ENCODE measurements at places on chromosomes 7 and 10.

GRCh38 chr7:35418716-35419390 lies 165.0 kb upstream of the TBX20 start:
- no peak for DNase-seq

- no peak for DNase-seq
Measured at GRCh38 chr10:75407224-75407712, 5.7 kb upstream of the ZNF503 start.

DNA sequence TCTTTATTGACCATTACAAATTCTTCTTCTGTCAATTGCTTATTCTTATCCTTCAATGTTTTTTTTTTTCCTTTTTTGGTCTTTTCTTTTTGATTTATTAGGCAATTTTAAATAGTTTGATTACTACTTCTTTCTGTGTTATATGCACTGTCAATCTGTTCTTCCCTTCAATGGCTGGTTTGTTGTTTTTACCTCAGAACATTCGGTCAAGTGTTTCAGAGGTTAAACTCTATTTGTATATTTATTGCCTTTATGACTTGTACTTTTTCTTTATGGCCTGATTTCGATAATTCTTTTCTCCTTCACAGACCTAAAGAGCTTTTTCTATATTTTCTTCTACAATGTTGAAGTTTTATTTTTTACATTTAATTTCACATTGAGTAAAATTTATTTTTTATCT lies 171.5 kb upstream of the AKR1E2 start:
- no peak for DNase-seq

GRCh38 chr7:157138424-157139110 lies at the start of gene UBE3C:
Gene UBE3C, plus strand, starts transcription at chr7:157138926. Its CDS starts 347 bp downstream, at chr7:157139273.
- peak; percentile 76 for DNase-seq

GRCh38 chr10:19958787-19959186 lies 142.6 kb downstream of the PLXDC2 start:
- DNase-seq: no peak

DNA sequence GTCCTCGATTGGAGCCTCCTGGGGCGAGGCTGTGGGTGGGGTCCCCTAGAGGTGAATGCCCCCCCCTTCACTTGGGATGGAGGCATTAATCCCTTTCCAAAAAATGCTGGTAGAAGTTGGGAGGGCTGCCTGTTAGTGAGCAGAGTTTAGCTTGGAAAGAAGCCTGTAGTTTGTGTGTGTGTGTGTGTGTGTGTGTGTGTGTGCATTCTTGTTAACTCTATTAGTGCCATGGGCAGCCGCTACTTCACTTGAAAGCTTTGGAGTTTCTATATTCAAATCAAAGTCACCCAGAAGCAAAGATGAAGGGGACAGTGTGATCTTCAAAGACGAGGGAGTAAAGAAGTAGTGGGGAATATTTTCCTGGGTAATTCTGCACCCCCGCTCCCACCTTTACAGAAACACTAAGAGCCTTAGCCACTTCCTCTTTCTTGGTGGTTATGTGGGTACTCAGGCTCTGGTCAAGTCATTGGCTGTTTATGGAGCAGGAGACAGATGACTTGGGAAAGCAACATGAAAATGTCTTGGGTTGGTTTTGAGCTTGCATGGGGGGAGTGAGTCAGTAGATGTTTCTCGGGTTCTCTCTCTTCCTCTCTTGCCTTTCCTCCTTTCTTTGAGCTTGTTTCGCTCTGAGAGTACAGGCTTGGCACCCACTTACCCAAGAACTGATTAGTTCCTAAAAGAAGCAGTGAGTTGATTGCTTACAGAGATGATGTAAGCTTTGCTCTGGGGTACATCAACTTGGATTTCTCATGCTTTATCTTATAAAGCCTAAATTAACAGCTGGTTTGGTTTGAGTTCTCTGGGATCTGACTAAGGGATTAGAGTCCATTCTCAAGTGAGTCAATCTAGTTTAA lies 35.9 kb downstream of the TCF7L2 start:
- no peak for DNase-seq

- DNase-seq: no peak
Measured at GRCh38 chr7:138144958-138145357, 68.7 kb downstream of the AKR1D1 start.

DNA sequence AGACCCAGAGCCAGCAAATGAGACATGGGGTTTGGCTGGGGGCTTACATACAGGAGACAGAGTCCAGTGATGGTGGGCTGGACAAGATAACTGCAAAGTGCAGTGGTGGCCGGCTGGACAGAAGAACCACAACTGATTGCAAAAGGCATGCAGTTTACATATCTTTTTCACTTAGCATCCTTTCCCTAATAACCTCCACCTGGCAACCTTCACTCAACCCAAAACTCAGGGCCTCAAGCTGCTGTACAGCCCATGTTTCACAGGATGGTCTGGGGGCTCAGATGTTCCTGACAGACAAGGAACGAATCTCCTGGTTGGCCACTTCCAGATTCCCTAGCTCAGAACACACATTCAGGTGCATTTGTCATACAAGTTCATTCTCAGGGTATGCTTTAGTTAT lies 7.8 kb upstream of the PDCD4 start:
- DNase-seq: no peak

DNA sequence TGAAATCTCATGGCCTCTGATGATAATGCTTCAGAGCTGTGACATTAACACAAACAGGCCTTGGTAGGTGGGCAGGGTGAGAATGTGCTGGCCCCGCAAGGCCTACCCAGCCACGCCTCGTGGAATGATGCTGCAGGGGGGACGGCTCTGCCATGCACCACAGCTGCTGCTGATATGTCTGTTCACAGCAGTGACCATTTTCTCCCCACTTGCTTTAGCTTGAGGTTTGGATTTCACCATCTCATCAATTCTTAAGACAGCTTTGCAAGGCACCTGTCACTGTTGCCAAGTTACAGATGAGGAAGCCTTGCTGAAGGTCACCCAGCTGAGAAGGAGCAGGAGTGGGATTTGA lies 128.3 kb downstream of the PTPN20 start:
- no peak for DNase-seq

- no peak for DNase-seq
Measured at GRCh38 chr10:122019414-122019975, 30.5 kb downstream of the TACC2 start.

Data from activated CD8-positive, alpha-beta memory T cell treated with anti-CD3 and anti-CD28 coated beads for 4 hours (primary cell).